ENCODE measurements at places on chromosomes 1 and 21.

GRCh38 chr1:203513585-203514031 is 19.7 kb downstream of the OPTC start:
- no peak for DNase-seq

DNA sequence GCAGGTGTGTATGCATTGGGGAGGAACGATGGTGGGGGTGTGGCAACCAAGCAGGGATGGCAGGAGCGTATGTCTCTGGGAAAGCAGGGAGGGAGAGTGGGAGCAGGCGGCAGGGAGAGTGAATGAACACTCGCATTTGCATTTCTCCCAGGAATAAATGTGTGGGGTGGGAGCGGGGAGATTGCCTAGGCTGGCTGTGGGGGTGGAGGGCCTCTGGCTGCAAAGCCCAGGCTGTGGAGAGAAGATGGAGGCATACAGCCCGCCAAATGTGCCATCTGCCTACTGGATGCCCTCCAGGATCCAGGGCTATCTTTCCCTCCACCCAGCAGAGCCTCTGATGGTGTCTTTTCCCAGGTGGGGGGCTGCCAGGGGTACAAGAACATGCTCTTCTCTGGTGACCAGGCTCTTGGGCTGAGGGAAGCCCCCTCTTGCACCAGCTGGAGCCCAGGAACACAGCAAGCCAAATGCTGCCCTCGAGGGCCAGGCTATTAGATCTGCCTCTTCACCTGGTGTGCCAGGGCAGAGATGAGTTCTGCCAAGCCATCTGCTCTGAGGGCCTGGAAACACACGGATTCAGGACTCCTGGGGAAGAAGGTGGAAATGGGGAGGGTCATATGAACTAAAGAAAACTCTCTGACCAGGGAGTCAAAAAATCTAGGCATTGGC is 1.7 kb upstream of the OPTC start:
- no peak for DNase-seq

DNA sequence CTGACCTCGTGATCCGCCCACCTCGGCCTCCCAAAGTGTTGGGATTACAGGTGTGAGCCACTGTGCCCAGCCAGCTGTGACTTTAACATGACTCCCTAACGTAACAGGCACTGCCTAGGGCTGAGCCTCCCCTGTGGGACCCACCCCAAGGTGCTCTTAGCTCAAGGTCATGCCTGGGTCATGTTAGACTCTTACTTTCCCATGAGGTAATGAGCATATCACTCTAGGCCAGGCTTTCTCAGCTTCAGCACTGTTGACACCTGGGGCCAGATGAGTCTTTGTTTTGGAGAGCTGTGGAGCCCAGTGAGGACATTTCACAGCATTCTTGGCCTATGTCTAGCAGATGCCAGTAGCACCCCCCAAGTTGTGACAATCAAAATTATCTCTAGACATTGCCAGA is 4.5 kb downstream of the NECAP2 start:
- DNase-seq = no peak

GRCh38 chr1:150628766-150629114 is 672 bp downstream of the ENSA start:
- DNase-seq = no peak

DNA sequence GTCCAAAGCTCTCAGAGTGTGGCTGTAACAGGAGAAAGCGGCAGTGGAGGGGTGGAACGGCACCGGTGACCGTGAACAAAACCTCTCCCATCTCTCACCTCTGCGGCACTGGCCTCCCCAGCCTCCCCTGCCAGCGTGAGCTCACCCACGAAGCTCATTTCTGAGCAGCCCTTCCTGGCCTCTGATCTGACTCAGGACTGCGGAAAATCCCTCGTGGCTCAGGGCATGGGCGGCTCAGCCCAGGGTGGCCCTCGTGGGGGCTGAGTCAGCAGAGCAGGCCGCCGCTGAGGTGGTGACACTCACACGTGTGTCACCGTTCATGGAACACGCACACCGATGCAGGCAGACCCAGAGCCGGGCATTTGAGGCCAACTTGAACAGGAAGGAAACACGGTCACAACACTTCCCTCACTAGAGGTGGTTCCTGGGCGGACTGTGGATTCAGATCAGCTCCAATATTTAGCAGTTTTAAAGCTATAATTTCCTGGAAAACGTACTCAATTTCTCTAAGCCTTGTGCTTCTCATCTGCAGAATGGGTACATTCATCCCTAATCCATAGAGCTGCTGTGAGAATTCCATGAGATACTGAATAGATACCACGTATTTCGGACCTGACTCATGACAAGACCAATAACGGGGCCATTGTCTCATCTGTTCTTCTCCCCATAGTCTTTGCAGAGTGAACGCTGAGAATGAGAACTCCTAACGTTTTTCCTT is 115.0 kb upstream of the TMPRSS2 start:
- DNase-seq = peak; percentile 17

- DNase-seq = no peak
Observed at GRCh38 chr1:212326541-212326940, 41.3 kb downstream of the PPP2R5A start.

GRCh38 chr1:150596976-150597375 is 17.6 kb upstream of the MCL1 start:
- DNase-seq = no peak

- no peak for DNase-seq
Observed at GRCh38 chr1:221511797-221512196, 230.1 kb downstream of the DUSP10 start.

DNA sequence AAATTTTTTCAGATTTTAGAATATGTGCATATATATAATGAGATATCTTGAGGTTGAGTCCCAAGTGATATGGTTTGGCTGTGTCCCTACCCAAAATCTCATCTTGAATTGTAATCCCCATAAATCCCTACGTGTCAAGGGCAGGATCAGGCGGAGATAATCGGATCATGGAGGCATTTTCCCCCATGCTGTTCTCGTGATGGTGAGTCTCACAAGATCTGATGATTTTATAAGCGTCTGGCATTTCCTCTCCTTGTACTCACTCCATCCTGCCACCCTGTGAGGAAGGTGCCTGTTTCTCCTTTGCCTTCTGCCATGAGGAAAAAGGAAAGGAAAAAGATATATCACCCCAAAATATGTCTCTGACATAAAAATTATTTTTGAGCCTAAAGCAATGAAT is 64.6 kb downstream of the TOR3A start:
- DNase-seq = no peak

- peak; percentile 52 for DNase-seq
Observed at GRCh38 chr21:37582590-37582989, 216.0 kb downstream of the DYRK1A start.

DNA sequence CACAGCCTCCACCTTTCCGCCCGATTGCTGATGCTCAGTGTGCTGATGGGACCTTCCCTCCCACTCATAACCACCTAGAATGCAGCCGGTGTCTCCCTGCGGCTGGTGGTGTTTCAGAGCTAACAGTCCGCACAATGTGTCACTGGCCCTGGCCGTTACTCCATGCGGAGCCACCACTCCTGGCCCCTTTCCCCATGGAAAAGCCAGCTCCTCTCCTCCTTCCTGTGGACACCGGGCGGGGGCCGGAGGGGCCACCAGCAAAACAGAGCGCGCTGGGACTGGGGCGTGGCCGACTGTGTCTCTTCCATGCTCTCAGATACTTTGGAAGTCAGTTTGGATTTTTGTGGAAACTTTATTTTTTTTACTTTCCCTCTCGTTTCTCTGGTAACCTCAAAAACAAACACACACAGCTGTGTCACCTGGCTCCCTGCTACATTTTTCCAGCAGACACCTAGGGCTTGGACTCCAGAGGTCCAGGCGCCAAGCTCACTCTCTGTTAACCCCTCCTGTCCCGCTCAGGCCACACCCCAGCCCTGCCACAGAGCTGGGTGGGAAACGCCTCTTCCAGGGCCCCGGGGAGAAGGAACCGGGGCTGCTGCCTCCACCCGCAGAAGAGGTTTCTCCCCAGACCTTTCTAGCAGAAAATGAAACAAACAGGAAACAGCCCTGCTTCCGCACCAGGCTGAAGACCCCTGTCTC is 32.5 kb upstream of the COL6A2 start:
- peak; percentile 86 for DNase-seq

DNA sequence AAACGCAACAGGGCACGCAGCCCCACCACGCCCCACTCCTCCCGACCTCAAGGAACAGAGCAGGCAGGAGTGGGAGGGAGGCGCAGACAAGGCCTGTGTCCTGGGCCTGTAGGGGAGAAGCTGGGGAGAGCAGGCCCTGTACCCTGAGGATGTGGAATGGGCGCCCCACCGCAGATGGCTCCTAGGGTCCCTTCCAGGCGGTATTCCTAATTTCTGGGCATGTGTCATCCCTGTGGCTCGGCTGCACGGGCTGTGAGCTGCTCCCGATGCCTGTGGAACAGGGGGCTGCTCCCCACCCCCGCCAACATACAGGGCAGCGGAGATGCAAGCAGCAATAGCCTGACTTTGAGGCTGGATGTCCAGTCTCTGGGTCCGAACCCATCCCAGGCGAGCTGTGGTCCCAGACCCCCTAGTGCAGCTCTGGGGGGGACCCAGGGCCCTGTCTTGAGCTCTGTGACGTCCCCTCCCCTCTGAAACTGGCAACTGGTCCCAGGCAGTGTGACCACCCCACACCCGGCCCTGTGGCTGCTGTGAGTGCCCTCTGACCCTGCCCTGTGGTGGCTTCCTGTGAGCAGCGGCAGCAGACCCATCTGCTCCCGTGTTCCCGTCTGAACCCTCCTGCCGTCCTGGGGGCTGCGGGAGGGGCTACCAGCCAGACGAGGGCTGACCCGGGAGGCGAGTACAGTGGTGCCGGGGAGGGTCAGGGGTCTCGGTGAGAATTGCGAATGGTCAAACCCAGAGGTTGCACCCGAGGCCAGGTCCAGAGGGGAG is 13.9 kb upstream of the COL6A2 start:
- DNase-seq = no peak

DNA sequence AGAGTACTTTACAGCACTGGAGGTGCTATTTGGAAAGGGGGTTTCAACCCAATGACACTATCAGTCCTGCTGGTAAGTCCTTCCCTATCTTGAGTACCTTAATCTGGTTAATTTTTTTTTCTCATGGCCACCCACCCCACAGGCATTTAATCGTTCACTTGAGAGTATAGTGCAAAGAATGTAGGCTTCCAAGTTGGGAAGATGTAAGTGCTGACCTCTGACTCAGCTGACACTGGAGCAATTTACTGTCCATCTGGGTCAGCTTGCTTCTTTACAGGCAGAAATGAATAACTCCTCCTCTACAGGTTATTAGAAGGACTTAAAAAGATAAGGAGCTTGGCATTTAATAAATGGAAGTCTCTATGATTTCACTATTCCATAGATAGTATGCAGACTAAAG is 89.6 kb downstream of the AK5 start:
- peak; percentile 48 for DNase-seq

GRCh38 chr1:7508052-7508933 is 262.8 kb upstream of the VAMP3 start:
- DNase-seq = no peak

GRCh38 chr1:59596956-59597355 is 217.8 kb upstream of the HOOK1 start:
- peak; percentile 11 for DNase-seq

DNA sequence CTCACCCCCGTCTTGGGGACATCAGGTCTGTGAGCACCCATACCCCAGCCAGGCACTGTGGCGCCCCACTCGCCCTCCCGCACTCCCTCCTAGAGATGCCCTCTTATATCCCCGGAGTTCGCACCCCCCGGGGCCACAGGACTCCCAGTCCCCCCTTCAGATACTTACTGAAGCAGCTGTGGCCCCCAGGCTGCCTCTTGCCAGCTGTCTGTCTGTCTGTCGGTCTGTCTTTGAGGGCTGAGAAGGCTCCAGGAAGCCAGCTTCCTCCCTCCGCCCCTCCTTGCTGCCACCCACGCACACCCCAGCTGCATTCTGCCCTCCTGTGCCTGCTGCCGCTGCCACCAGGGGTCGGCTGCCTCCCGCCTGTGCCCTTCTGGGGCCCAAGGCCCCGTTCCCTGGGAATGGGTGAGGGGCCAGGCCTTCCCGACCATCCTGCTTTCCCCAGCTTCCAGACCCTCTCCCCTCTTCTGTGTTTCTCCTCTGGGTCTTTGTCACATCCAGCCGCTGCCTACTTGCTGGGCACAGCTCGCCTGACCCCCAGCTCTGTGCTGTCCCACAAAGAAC is at the start of gene PTPN7:
Gene PTPN7, minus strand, starts transcription at position 226 of the 564 bp plus-strand sequence. CDS start 1,200 bp downstream, outside the sequence.
- no peak for DNase-seq

GRCh38 chr1:240101306-240101705 is 9.6 kb downstream of the FMN2 start:
- DNase-seq = no peak

DNA sequence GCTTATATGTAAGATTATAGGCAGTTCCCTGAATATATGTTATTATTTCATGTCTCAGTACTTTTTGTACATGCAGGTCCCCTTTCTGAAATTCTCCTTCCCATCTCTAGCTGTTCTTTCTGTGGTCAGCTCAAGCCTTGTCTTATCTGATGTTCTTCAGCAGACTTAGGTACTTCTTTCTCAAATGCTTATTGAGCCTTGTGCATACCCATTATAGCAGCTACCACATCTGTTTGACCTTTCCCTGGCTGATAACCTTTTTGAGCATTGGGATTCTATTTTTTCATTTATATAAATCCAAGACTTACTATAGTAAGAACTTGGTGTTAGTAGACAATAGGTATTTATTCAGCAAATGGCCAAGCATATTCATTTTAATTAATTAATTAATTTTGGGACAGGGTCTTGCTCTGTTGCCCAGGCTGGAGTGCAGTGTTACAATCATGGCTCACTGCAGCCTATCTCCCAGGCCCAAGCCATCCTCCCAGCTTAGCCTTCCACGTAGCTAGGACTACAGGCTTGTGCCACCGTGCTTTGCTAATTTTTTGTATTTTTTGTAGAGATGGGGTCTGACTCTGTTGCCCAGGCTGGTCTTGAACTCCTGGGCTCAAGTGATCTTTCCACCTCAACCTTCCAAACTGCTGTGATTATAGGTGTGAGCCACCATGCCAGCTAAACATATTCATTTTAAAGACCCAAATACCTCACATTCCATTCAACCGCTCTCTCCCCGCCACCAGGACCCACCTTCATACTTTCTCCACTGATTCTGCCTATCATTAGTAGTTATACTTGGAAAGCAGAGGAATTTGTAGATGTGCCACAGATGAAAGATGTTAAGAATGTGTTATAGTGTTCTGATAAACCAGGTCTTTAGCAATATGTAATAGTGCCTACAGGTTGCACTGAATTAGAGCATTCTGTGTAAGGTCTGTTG is 16.7 kb downstream of the TIPRL start:
- DNase-seq = no peak

- no peak for DNase-seq
Observed at GRCh38 chr1:179794669-179795068, 51.6 kb downstream of the FAM163A start.

- no peak for DNase-seq
Observed at GRCh38 chr21:31609081-31609480, 50.4 kb upstream of the SOD1 start.

DNA sequence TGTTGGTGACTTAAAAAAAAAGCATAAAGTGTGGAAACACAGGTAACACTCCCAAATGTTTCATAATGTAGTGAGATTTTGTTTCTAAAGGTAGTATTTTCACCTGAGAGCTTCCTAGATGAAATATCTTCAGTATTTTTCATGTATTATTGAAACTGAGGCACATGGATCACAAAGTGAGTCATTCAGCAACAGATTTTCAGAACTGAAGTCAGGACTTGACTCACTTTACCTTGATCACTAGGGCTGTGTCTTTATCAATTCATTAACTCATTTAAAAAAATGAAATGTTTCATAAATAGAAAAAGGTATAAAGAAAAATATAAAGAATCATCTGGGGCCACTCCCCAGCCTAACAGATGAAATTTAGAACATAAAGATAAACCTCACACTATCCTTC is 66.5 kb upstream of the RCC1 start:
- no peak for DNase-seq

All from AG10803 (cell line).